Suppressor macrophage treated with lipopolysaccharide for 4 hours (primary cell): ENCODE measurements at places on chromosomes 3 and 15.

DNA sequence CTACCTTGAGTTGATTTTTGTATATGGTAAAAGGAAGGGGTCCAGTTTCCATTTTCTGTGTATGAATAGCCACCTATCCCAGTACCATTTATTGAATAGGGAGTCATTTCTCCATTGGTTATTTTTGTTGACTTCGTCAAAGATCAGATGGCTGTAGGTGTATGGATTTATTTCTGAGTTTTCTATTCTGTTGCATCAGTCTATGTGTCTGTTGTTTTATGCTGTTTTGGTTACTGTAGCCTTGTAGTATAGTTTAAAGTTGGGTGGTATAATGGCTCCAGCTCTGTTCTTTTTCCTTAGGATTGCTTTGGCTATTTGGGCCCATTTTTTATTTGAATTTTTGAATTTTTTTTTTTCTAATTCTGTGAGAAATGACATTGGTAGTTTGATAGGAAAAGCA, 125.5 kb upstream of the FGF7 start:
- no peak for DNase-seq

DNA sequence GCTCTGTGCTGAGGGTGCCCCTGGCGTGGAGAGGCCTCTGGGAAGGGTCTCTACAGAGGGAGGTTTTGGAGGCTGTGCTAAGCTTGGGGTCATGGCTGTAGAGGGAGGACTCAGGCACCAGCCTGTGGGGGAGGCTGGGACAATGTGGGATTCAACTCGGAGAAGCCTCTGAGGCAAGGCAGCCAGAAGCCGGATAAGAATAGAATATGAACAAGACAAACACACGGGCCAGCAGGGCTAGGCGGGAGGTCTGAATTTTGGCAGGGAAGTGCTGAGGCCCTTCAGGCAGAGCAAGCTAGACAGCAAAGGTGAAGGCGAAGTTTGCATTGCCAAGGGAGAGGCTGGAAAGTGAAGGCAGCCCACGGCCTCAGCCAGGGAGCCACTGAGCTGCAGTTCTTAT, 612.1 kb upstream of the NR2F2 start:
- DNase-seq = no peak

DNA sequence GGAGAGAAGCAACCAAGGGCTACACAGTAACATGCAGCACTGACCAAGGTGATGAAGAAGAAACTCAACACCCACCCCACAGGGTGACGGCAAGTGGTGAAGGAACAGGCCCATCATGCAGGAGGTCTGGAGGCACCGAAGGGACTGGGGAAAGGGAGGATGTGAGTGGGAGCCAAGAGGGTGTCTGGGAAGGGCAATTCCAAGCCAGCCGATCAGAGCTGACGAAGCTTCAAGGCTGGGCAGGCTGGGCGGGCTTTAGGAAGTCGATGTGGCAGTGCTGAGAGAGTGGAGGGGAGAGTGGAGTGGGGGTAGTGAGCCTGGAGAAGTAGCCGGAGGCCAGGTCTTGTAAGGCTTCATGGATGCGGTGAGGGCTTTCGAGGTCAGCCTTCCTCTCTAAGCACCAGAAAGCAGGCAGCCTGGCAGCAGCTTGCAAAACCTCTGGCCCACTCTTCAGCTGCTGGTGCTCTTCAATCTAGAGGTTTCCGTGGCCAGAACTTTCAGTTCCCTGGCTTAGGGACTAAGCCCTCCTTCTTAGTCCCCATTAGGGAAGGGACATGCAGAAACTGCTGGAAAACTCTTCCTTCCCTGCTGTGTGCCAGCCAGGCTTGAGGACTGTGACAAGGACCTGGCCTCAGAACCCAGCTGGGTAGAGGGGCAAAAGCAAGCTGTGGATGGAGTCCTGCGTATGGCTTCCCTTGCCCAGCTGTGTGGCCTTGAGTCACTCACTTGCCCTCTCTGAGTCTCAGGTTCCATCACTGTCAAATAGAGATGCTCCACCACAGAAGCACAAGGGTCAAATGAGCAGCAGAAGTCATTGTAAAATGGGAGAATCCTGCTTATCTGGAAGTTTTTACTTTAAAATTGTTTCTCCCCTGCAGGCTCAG, 72.1 kb downstream of the TLE3 start:
- DNase-seq = no peak

- DNase-seq = no peak
These were observed 19.6 kb upstream of the GPR156 start for GRCh38 chr3:120304616-120305015.

GRCh38 chr15:31347067-31347975, 20.7 kb downstream of the KLF13 start:
- no peak for DNase-seq

DNA sequence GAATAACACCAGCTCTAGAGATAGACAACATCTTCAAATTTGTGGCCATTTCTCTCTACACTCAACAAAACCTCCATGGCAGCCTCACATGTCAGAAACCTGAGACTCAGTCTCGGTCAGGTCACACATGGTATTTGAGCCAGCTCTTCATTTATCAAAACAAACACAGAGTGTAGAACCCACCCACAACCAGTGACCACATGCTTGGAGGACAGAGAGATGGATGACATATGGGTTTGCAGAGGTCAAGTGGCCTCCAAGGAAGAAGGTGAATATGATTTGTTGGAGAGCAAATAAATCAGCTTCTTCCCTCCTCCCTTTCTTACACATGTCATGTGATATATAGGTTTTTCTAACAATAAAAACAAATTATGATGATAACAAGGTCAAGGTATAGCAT, 278.1 kb upstream of the LRTM1 start:
- DNase-seq = no peak

- no peak for DNase-seq
These were observed 116.0 kb upstream of the MRPS22 start for GRCh38 chr3:139227827-139228226.

DNA sequence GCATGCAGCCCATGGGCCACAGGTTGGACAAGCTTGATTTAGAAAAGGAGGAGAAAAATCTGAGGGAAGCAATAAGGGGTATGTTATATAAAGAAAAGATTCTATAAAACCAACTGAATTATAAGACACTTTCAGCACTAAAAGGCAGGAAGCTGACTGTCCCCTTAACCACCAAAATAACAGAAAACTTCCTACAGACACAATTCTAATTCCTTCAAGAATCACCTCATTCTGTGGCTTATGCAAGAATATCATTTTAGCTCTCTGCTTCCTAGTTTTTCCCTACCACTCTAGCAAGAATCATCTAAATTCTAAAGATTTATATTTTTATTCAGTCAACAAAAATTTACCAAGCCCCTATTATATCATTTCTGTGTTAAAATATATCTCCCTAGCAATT, 6.3 kb downstream of the STAG1 start:
- no peak for DNase-seq

DNA sequence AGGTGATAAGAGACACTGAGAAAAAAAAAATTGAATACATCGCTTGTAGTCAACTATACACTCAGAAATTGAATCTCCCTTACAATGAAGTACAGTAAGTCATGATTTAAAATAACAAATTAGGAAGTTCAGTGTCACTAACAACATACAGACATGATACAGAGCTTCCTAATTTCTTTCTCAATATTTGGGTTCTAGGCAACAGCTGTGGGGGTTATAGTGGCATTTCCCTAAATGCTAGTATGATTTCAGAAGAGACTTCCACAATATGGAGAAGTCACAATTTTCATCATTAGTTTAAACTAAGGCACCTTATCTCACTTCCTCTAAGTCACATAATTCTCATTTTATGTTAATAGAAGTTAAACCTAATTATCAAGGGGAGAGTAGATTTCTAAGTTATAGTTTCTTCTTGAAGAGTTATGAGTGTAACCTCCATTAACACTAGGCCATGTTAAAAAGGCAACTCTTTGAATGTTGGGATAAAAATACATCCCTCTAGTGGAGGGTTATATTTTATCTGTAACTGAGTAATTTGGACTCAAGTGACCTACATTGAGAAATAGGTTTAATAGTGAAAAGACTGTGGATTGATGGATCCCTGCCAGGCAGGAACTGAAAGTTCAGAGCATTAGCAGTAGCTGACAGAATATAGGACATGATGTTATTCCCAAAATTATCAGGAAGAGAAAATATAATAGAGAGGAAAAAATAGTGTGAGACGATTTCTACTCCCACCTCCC, 286.0 kb upstream of the SUCLG2 start:
- peak; percentile 18 for DNase-seq
